ENCODE measurements at places on chromosomes 1 and 21.

DNA sequence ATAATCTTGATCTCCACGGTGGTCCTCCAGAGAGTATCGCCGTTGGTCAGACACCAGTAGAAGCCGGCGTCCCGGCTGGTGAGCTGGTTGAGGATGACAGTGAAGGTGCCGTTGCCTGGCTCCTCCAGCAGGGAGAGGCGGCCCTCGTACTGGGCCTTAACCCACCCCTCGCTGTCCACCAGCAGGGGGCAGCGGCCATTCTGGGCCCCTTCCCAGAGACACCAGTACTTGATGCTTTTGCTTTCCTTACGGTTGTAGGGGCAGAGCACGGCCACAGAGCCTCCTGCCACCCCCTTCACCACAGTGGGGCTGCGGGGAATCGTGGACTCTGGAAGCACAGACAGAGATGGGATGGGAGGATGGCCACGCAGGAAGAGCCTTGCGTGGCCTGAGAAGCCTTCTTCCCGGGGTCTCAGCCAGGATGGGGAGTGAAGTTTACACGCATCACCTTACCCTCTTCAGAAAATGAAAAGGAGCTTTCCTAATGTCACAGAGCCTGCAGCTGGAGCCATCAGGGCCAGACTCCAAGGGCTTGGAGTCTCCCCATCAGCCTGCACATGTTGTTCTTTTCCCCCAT lies 10.7 kb downstream of the PIGR start:
- peak; percentile 37 for DNase-seq

DNA sequence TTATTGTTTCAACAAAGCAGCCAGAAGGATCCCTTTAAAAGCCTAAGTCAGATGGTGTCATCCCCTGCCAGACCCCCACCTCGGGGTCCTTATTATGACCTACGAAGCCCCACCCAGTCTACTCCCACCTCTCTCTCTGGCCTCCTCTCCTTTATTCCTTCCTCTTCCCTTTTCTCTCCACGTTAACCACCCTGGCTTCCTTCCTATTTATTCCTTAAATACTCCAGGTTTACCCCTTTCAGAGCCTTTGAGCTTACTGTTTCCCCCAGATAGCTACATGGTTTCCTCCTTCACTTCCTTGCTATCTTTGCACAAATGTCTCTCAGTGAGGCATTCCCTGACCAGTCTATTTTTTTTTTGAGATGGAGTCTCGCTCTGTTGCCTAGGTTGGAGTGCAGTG lies 12.0 kb upstream of the SLC9A1 start:
- no peak for DNase-seq

DNA sequence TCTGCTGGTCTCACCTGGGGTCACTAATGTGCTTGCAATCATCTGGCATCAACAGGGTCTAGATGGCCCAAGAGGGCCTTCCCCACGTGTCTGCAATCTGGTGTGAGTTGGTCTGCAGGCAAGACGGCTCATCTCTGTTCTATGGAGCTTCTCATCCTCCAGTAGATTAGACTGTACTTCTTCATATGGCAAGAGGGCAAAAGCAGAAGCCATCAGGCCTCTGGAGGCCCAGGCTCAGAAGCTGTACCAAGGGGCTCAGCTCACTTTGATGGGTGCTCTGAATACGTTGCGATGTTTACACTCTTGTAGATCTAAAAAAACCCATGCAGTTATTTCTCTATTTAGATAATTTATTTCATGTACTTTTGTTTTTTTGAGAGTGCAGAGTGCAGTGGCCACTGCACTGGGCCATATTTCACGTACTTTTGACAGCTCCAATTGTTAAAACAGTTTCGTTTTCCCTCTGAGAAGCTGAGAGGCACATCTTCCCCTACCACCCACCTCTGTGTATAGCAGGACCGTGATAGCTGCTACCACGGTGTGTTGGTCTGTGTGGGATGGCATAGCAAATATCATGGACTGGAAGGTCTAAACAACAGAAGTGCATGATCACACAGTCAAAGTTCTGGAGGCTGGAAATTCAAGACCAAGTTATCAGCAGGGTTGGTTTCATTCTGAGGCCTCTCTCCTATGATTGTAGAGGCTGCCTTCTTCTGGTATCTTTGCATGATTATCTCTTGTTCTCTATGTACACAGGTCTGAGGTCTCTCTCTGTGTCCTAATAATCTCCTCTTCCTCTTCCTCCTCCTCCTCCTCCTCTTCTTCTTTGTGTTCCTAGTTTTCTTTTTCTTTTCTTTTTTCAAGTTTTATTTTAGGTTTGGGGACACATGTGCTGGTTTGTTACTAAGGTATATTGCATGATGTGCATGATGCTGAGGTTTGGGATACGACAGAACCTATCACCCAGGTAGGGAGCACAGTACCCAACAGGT lies 17.0 kb downstream of the CITED4 start:
- DNase-seq = no peak

GRCh38 chr1:233105225-233105624 lies 154.8 kb downstream of the NTPCR start:
- DNase-seq = no peak

DNA sequence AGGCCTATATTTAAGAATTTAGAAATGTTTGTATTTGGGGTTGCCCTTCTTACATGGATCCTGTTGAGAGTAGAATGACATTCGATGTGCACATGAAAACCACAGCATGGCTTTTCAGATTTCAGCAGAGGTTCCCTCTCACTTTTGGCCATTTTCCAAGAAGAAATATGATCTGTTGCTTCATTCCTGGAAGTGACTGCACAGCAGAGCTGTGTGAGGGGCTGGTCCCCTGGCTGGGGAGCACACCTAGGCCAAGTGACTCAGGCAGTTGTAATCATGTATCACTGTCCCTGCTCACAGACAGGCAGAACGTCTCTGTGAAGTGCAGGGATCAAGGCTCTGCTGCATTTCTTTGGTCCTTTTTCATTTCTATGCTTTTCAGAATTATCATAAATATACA lies 32.3 kb downstream of the AGT start:
- no peak for DNase-seq

GRCh38 chr1:65979136-65980044 lies 186.7 kb downstream of the PDE4B start:
- no peak for DNase-seq

GRCh38 chr21:17768840-17769446 lies 50.2 kb downstream of the C21orf91 start:
- no peak for DNase-seq

- no peak for DNase-seq
Measured at GRCh38 chr1:57309630-57310029, 114.2 kb downstream of the DAB1 start.

DNA sequence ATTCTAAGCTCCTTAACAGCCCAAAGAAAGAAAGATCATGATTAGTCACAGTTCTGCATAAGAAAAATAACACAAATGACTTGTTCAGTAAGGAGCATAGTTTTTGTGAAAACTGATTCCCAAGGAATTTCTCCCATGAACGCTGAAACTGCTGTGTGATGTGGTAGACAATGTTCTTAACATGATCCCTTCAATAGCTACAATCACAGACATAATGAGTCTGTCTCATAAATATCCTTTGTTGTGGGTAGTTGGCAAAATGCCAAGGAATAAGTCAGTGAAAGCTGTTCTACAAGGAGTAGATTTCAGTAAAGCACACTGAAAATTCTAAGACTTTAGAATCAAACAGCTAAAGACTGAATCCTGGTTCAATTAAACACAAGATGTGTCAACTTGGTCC lies 404.8 kb downstream of the HLX start:
- no peak for DNase-seq

- no peak for DNase-seq
Measured at GRCh38 chr1:65769636-65770035, 23.1 kb upstream of the PDE4B start.

GRCh38 chr21:29657240-29657989 lies 282.4 kb downstream of the GRIK1 start:
- no peak for DNase-seq

DNA sequence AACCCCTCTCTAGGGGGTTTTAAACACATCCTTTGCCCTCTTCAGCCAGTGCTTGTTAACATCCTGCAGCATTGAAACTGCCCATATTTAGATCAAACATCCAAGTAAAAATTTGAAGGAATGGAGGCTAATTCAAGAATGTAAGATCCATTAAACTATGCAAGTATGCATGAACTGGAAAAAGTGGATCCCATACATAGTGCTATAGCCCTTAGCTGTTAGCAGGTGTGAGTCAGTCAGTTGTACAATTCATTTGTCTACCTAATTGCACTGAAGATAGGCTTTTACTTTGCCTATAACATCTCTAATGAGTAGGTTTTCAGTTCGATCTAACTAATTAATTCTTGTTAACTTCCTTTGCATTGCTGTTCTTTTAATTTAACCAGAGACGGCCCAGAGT lies 270.9 kb downstream of the LMO4 start:
- no peak for DNase-seq

DNA sequence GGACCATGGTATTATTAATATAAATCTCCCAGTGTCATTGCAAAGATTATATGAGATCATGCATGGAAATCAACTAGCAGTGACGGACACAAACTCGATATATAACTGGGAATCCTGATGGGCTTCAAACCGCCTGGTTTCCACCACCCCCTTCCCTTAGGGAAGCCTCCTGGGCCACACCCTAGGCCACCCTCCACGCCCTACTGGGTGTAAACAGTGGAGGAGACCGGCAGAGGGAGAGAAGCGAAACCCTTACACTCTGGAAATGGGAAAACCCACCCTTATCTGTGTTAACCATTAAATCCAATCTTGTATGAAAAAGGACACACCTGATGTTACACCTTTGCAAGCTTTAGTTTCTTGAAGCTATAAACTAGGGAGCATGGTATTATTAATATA lies 595 bp upstream of the ZNHIT6 start:
- no peak for DNase-seq

- DNase-seq = no peak
Measured at GRCh38 chr1:21939650-21940374, 2.7 kb upstream of the HSPG2 start.

- no peak for DNase-seq
Measured at GRCh38 chr1:45796946-45797345, 6.5 kb upstream of the MAST2 start.

- no peak for DNase-seq
Measured at GRCh38 chr1:111826278-111826677, 70.6 kb downstream of the DDX20 start.

DNA sequence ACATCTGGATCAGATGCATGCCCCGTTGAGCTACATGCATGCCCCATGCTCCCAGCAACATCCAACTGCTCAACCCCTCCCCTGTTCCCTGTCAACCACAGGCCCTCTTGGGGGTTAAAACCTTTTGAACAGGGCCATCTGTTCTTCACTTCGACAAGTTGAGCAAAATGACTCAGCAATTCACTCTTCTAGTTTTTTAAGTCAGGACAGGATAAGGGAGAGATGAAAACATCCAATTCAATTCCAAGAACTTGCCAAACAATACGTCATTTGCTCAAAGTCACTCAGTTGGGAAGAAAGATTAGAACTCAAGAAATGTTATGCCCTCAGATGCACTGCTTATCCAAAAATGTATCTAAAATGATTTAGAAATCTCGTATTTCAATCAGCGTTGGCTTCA lies 46.1 kb upstream of the MTF2 start:
- DNase-seq = no peak

DNA sequence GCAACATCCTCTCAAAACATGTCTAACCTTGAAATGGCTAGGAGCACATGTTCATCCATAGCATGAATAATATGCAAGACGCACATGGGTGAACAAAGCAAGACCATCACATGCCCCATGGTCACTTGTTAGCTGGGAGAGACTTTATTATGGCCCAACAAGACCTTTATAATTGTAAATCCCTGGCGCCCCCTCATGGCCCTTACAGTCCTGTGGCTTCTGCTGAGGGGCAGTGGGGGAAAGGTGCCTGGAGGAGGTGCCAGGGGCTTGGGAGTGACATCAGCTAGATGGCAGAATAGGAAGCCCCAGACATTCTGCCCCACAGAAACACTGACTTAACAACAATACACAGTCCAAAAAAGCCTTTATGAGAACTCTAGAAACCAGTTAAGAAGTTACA lies 51.7 kb downstream of the CSMD2 start:
- DNase-seq = no peak

GRCh38 chr1:74010206-74010605 lies 187.8 kb downstream of the LRRIQ3 start:
- DNase-seq = peak; percentile 3

DNA sequence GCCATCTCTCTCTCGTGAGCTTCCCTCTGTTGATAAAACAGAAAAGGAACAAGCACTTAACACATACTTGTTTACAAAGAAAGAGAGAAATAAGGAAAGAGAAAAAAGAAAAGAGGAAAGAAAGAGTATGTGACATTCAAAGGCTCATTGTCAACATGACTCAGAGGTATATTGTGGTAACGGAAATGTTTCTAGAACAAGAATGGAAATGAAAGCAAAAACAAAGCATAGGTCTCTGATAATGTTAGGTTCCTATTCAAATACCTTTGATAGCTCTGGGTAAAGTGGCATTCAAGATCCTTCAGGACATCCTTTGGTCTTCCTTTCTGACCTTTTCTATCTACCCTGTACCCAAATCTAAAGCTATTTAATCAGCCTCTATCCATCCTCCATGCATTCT lies 67.4 kb upstream of the DMRTA2 start:
- DNase-seq = no peak

DNA sequence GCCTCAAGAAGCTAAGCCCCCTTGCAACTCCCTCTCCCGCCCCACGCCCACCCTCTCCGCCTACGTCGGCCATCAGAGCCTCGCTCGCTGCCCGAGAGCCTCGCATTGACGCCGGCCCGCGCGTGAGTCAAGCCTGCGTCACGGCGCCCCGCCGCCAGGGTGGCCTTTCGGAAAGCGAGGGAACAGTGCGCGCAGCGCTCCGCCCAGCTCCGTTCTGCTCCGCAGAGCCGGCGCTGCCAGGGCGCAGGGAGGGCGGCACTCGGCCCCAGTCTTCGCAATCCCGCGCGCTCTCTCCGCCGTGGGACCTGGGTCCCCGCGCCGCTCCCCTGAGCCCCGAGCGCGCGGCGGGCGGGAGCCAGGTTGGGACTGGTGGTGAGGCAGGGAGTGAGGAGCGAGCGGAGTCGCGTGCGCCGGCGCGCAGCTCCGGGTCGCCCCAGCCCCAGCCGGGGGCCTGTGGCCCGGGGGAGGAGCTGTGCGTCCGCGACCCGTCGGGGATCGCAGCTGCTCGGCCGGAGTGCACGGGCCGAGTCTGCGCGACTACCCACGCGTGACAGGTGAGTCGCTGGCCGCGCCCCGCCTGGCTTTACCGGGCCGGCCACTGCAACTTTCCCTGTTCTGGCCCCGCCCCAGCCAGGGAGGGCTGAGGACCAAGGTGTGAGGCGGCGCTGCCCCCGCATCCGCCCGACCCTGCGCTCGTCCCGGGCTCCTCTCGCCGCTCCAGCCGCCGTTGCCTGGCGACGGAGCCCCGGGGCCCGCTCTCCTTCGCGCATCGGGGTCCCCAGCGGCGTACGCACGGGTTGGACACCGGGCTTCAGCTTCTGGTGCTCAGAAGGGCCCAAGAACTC lies at the start of gene SLC6A17:
TSS of gene SLC6A17 (plus strand) at position 165 of the 845 bp plus-strand sequence. CDS start 16,436 bp downstream, outside the sequence.
- DNase-seq = peak; percentile 9

DNA sequence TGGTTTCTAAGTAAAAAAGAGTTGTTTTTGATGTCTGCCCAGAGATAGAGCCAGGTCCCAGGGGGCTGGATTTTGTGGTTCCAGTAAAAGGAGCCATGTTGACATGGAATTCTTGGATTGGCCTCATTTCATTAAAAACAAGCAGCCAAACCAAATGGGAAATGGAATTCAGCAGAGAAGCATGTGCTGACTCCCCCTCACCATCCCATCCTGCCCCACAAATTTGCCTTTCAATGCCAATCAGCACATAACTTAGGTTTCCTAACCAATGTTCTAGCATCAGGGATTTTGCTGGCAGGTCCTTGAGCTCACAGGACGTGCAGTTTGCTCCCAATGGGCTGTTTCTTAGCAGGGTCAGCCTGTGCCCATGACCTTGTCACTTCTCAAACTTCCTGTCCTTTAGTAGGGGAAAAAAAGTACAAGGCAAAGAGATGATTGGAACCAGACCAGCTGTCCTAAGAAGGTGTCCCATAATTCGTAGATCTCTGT lies 101.5 kb upstream of the GADD45A start:
- DNase-seq = no peak
